ENCODE measurements at places on chromosomes 1 and 21.

DNA sequence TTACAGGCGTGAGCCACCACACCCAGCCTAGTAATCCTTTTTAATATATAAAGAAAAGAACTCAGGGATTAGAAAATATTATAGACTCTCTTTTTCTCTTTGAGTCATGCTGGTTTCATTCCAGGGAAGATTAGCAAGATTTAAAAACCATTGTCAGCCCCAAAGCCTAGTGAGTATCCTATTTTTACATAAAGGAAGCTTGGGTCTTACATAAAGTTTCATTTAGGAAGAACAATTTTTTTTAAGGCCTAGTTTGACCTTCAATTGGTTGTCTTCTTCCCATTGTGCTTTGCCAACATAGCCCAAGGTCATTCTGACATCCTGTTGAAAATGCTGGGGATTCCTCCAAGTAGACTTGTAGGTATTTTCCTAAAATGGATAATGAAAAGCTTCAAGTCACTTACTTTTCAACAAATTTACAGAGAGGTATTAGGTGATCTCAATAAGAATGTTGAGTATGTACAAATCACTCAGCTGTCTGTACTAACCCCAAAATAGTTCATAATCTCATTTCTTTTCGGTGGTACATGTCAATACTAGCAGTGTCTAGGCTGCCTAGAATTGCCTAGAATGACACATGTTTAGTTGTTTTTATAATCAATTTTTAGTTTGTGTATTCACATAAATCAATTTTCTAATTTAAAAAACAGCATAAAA is 4.3 kb upstream of the KIF14 start:
- no peak for DNase-seq

DNA sequence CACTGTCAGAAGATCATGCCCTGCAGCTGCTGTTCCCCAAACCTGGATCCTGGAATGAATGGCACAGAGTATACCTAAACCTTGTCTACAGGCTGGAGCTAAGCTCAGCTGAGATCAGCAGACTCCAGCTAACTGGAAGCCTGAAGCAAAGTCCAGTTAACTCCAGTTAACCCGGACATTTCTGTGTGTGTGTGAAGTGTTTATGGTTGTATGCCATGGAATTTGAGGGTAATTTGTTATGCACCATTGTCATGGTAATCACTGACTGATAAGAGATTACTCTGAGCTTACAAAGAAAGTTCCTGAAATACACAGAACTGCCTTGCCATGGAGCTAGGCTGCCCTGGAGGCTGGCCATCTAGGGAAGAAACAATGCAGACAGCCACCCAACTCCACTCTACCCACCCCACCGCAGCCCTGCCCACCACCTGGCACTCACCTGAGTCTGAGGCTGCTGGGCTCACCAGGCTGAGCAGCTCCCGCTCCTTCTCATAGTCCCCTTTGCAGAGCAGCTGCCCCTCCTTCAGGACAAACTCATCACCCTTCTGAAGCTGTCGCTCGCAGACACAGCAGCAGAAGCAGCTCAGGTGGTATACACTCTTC is 107.4 kb downstream of the LMX1A start:
- no peak for DNase-seq

DNA sequence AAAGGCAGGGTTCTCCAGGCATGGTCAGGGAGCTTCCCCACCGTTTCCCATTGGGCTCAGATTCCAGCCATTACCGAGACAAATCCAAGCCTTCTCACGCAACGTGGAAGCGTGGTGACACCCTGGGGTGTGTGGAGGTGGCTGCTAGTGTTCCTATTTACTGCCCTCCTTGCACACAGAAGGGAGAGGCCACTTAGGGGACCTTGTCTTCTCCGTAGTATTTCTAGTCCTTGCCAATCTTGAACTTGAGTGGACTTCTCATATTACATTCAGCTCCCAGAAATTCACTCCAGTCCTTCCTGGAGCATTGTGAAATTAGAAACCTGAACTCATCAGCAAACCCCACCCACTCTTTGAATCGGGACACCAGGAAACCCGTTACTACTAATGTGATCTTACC is 131.6 kb downstream of the AJAP1 start:
- DNase-seq: no peak

- DNase-seq: no peak
Observed at GRCh38 chr1:100335436-100335835, 16.9 kb upstream of the CDC14A start.

DNA sequence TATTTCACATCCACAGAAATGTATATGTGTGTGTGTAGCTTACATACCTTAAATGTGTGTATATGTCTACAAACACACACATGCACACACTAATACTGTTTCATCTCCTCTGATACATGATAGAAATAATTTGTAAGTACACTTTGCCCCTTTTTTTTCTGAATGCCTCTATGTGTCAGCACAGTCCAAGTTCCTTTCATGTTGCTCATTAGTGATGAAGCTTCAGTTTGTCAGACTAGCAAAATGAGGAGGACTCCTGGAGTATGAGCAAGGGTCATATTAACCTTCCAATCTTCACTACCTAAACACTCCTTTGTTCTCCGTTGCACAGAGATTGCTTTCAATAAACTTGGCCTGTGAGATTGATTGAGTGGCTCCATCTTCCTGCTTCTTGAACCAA is 935.4 kb downstream of the MRPL39 start:
- no peak for DNase-seq

DNA sequence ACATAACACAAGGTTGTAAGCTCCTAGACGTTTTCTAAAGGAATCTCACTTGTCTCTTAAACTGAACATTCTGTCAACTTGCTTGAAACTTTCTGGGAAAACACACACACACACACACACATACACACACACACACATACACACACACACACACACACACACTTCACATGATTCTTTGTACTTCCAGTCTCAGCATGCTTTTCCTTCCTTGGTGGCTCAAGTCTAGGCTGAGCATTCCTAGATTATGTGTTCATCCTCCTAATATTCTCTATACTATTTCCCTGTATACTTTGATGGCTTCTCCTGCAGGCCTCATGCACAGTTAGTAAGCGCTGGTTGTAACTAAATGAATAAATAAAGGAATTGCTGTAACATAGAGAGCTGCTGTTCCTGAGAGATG is 372.1 kb downstream of the PTPRC start:
- DNase-seq: no peak

GRCh38 chr1:236284291-236284721 is 2.5 kb upstream of the ERO1B start:
- no peak for DNase-seq

DNA sequence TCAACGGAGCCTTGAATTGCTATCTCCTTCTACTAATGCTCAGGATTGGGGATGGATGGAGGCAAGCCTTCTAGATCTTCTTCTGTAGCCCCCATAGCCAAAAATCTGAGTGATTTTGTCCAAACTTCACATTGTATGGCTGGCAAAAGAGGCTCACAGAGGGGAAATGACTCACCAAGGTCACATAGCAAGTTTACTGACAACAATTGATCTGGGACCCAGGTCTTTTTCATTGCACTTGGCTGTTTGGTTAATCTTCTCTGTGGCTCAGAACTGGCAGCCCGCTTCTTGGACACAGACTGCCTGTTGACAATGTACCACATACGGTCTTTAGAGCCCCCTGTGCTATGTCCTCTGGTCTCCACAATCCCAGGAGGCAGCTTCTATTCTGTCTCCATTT is 3.0 kb upstream of the LACTBL1 start:
- DNase-seq: no peak

DNA sequence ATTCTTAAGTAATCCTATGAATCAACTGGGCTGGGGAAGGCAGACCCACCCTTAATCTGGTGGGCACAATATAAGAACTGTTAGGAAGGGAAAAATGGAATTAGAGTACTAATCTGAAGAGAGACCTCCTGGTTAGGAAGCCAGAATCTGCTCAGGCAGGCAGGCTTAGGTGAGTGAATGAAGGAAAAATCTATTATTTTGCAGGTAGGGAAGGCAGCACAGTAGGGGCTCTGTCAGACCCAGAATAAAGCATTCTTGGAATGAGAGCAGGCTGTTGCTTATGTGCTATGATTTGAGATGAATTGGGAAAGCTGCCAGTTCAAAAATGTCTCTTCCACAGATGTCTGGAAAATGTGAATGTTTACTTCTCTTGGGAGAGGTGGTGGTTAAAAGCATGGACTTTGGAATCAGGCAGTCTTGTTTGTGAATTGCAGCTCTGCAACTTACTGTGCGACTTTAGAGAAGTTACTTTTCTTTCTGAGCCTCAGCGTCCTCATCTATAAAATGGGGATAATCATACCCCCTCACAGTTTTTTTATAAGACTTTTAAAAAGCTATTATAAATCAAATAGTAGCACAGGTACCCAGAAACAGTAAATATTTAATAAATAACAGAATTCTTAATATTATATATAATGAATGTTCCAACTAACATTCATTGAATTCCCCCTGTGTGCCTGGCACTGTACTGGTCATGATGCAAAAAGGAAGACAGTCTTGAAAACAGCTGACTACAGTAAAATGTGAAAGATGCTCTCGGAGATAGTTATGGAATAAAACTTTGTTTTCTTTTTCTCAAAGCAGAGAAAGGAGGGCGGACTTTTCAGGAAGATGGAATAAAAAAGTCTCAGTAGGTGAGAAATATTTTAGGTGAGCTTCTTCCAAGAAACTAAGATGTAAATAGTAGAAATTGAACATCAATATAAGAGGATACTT is 15.3 kb upstream of the ZNF644 start:
- DNase-seq: no peak

GRCh38 chr1:45952072-45952471 is 148.7 kb downstream of the MAST2 start:
- DNase-seq: no peak

- DNase-seq: no peak
Observed at GRCh38 chr1:41837691-41838090, 81.0 kb downstream of the HIVEP3 start.

GRCh38 chr1:150051089-150051373 is 16.5 kb upstream of the VPS45 start:
- no peak for DNase-seq

GRCh38 chr1:218848009-218848408 is 325.7 kb upstream of the LYPLAL1 start:
- no peak for DNase-seq

DNA sequence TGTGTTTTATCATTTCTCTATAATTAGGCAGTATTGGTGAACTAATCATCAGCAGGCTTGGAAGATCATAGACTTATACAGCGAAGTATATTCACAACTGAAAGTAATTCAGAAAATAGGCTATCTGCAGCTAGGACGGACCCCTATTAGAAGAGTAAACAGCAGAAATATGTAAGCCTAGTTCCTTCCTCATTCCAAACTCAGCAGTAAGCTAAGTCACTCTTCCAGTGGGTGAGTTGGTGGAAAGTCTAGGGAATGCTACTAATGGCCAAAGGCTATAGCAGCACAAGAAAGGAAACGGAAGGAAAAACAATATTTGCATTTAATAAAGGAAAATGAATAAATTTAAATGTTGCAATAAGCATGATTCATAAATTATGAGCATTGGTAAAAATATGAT is 918.1 kb upstream of the TMPRSS15 start:
- DNase-seq: no peak

- DNase-seq: no peak
Observed at GRCh38 chr1:175887981-175888428, 144.6 kb upstream of the TNR start.

GRCh38 chr1:54199151-54199764 is 572 bp downstream of the CYB5RL start:
- DNase-seq: no peak

- no peak for DNase-seq
Observed at GRCh38 chr1:55481634-55482033, 266.5 kb upstream of the USP24 start.

GRCh38 chr1:4118746-4119515 is 218.9 kb upstream of the C1orf174 start:
- no peak for DNase-seq

DNA sequence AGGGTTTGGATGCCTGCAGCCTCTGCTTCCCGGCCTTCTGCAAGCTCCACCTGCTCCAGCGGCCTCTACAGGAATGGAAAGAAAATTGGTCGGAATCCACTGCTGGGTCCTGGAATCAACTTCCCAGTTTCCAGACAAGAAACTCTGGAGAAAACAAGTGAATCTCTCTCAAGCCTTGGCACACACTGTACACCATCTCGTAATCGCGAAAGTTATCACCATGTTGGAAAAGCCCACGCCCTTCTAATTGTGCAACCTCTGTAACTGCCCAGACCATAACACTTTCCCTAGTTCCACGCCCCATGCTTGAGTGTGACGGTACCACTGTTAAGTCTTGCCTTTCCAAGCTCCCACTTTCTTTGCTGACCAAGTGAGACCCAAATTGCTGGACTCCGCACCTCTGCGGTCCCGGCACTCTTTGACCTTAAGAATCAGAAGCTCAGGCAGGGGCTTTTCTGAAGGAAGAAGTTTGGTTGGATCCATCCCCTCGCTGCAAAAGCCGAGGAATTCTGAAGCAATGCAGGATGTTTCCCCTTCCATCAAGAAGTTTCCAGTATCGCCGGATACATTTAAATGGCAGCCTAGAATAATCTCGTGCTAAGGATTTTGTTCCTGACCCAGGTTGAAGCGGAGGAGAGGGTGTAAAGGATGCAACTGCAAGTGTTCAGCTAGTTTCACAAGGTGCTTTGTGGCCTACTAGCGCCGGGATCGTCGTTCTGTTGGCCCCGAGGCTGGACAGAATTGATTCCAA is 6.2 kb downstream of the NR5A2 start:
- no peak for DNase-seq

- no peak for DNase-seq
Observed at GRCh38 chr1:1191734-1192133, 14.7 kb downstream of the TNFRSF18 start.

DNA sequence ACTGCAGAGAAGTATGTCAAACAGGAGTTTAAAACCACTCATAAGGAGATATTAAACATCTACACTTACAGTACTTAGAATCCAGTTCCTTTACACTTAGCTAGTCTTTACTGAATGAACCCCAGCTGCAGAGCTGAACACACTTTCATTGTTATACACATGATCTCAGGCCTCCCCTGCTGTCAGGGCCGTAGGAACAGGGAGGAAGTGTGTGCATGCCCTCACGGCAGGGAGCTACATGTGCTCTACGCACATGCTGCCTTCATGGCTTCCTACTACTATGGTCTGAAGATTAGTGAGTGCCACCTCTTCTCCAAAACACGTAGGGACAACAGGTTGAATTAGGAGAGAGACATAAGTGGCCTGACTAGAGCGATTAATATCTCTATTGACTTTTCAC is 191.5 kb downstream of the SIPA1L2 start:
- no peak for DNase-seq
